Naive thymus-derived CD8-positive, alpha-beta T cell (primary cell): ENCODE measurements at places on chromosomes 11 and 22. TPM values are rescaled to one million over a fixed set of nuclear protein-coding genes. Genes with fewer than 3 reads are reported as not detected.
A peak's percentile ranks its signal among the peaks of the same experiment; 100 is the strongest.

DNA sequence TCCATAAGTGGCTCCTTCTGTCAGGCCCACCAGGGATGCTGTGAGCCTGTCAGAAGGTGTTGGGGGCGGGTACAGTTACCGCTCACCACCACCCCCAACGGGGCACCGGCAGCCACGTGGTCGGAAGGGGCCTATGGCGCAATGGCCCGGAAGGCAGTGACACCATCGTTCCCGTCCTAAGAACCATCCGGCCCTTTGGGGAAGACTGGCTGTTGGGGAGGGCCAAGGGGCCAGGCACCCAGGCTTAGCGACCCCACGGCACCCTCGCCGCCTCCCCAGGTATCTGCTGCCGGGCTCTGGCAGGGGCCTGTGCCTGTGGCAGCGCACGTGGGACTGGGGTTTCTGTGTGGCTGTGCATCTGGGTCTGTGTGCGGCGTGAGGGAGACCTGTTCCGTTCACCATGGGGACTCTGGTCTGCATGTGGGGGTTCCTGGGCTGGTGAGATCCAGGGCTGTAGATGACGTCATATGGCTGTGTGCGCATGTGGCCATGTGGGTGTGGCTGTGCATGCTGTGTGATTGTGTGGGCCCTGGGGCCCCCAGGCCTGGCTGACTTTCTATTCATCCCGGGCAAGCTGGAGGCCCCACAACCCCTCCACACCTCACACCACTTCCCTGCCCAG, 717 bp downstream of the OSM start:
- DNase-seq, result peak; percentile 86

MYBPC3 gene
- not detected for total RNA-seq

OR51E1 gene
- not detected for total RNA-seq

DNA sequence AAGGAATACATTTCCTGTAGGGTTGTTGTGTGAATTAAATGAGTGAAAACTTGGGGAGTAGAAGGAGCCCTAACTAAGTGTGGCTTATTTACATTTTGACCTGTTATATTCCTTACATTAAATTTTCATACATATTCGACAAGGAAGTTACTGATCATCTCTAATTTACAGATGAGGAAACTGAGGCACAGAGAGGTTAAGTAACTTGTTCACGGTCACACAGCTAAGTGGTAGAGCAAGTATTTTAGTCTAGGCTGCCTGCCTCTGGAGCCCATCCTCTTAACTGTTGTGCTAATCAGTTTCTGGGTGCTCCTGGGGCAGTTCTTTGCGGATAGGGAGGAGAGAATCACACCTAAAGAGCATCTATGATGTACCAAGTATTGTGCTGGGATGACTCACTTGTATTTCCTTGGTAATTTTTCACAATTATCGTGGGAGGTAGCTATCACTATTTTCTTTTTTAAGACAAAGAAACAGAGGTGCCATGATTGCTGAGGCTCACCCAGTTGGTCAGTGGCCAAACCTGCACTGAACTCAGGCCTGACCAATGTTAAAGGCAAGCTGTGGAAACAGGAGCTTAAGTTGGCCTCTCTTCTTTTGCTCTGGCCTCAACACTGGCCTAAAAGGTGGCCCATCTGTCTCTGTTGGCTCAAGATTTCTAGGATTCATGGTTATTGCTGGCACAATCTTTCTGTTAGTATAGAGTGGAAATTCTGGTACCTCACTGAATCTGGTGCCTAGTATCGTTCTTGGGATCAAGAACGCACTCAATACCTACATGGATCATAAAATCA, 2.9 kb upstream of the ELF5 start:
- DNase-seq, result no peak

ETS1 gene
- 925 TPM for total RNA-seq

DNA sequence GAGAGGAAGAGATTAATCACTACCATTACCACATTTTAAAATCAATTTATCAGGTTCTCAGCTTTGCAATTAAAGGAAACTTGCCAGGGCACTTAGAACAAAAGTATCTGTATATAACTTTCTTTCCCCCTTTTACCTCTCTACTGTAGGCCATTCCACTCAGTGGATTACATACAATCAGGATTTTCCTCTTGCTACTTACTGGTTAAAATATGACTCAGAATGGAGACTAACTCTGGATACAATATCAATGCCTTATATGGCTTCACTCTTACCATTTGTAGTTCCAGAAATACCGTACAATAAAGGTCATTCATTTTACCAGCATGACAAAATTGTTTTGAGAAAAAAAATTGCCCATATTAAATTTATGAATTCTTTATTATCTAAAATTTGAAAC, 706.8 kb downstream of the KCNA4 start:
- DNase-seq, result no peak

GRCh38 chr22:36584666-36585065, 55.7 kb upstream of the EIF3D start:
- no peak for DNase-seq

DNA sequence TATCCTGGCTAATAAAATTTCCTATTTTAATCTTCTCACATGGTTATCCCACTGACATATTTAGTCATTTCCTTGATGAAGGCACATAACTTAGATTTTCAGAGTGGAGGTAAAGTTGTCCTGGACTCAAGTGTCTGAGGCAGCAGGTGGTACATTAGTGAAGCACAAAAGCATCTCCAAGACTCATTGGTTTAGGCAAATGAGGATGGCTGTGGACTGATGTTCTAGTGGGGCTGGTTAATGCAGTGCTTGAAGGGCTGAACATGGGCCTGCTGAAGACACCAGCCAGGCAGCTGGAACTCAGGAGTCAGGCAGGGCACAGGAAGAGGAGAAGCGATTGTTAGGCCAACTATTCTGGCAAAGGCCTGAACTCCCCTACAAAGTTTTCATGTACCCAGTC, 76.3 kb upstream of the SESN3 start:
- no peak for DNase-seq

PNPLA5 gene
- total RNA-seq, result not detected

- DNase-seq, result peak; percentile 53
These were observed 77.5 kb upstream of the CTSC start for GRCh38 chr11:88414981-88415413.

DNA sequence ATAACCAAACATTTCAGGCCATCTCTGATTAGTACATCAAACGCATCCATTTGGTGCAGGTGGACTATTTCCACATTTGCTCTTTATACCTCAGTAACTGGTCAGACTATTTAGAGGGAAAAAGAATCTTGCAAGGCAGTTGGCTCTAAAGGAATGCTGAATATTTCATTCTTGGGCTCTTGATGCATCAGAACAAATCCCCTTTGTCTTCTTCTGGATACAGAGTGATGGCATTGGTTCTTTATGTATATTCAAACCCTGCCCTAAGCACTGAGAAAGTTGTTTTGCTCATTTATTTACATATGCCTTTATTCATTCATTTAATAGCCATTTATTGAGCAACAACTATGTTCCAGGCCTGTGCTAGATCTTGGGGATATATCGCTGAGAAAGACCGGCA, 31.1 kb upstream of the RAB30 start:
- DNase-seq, result no peak

GRCh38 chr11:134556186-134556585, 144.1 kb upstream of the B3GAT1 start:
- no peak for DNase-seq

- no peak for DNase-seq
These were observed 260.2 kb upstream of the ISX start for GRCh38 chr22:34805771-34806170.

PCNX3 gene
- total RNA-seq, result 64.2 TPM

DNA sequence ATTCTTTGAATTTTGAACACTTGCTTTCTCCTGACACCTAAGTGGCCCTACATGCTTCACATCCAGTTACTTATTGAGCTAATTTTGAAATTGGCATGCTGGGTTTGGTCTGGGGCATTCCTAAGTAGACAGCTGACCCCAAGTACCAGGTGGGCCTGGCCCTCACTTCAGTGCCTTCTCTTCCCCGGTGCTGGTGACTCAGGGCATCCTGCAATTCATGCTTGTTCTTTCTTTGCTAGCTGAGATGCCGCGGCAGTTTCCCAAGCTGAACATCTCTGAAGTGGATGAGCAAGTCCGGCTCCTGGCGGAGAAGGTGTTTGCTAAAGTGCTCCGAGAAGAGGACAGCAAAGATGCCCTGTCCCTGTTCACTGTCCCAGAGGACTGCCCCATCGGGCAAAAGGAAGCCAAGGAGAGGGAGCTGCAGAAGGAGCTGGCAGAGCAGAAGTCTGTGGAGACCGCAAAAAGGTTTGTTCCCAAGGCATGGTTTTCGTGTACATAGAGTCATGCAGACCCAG, 6.3 kb downstream of the AMPD3 start:
- no peak for DNase-seq

DNA sequence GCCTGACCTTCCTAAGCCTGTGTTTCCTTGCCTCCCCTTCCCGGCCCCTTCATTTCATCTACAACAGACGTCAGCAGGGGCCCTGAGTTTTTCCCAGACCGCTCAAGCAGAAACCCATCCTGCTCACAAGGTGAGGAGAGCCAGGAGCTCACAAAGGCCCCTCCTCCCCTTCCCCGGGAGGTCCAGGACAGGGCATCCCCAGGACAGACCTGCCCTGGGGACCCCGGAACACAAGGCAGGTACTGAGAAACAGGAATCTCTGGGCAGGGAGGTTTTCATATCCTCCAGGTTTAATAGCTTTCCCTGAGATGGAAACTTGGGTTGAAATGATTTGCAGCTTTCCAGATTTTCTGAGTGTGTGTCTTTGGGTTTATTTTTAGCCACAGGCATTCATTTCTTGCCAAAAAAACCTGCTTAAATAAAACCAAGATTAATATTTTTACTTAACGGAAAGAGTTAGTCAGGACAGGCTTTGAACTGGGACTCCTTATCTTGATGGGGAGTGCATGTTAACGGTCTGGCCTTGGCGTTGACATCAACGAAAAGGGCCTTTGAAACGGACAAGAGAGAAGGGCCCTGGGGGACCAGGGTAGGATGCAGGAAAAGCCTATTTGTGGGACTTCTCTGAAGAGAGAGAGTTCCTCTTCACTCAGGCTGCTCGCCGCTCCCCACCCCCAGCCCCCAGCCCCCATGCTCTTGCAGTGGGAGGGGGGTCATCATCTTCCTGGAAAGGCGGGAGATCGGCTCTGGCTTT, 38.5 kb downstream of the TIMP3 start:
- no peak for DNase-seq

GRCh38 chr11:59173964-59174663, 2.2 kb downstream of the DTX4 start:
- no peak for DNase-seq

DNA sequence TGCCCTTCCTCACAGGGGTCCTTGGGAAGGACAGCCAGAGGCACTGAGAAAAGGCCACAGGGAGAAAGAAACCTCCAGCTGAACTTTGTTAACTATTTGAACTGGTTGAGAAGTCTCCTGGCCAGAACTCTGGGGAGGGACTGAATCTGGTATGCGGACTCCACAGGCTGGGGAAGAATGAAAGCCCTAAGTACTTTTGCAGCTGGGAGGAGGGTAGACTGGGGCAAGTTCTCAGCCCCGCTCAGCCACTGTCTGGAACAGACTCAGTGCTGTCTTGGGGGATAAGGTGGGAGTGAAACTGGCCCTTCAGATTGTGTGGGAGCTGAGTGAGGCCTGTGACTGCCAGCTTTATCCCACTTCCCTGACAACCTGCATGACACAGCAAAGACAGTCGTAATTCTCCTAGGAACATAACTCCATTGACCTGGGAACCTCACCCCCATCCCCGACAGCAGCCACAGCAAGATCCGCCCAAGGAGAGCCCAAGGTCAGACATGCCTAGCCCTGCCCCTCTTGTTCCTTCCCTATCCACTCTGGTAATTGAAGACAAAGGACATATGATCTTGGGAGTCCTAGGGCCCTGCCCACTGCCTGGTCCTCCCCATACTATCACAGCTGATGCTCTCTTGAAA, 475.1 kb upstream of the CNTN5 start:
- DNase-seq, result no peak

- DNase-seq, result peak; percentile 65
These were observed 55.8 kb upstream of the RRAS2 start for GRCh38 chr11:14414470-14415461.

- peak; percentile 61 for DNase-seq
These were observed 74.7 kb downstream of the SC5D start for GRCh38 chr11:121367001-121367843.

DNA sequence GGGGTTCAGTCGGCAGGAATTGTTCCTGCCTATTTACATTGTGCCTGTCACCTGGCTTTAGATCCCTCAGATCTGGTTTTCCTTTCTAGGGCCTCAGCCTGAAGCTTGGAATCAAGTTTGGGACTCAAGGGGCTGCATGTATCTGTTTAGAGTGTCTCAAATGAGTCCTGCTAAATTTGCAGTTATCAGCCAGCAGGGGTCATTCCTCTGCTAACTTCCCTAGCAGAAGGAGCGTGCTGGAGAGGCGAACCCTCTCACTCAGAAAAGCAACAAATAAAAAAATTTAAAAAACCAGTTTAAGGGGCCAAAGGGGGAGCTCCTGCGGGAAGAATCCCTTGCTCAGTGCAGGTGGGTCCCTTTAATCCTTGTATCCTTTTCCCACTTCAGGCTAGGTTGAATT, 1220.2 kb downstream of the JRKL start:
- no peak for DNase-seq

- no peak for DNase-seq
These were observed 157.6 kb downstream of the BLID start for GRCh38 chr11:121958323-121958970.

DNA sequence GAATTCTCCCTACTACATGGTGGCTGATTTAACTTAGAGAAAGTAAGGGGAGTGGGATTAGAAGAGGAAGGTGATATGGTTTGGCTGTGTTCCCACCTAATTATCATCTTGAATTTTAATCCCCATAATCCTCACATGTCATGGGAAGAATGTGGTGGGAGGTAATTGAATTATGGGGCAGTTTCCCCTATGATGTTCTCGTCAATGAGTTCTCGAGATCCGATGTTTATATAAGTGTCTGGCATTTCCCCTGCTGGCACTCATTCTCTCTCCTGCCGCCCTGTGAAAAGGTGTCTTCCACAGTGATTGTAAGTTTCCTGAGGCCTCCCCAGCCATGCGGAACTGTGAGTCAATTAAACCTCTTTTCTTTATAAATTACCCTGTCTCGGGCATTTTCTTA, 169.3 kb downstream of the CASP12 start:
- DNase-seq, result no peak

- no peak for DNase-seq
These were observed 10.5 kb downstream of the TRIM5 start for GRCh38 chr11:5674391-5674790.

GRCh38 chr11:35178873-35179272, 39.9 kb downstream of the CD44 start:
- DNase-seq, result no peak

OPCML gene
- total RNA-seq, result not detected

GRCh38 chr11:457111-457760, 7.2 kb downstream of the PTDSS2 start:
- DNase-seq, result no peak

APLNR gene
- total RNA-seq, result not detected

GRCh38 chr11:128860571-128861361, 6.3 kb downstream of the KCNJ1 start:
- no peak for DNase-seq

DNA sequence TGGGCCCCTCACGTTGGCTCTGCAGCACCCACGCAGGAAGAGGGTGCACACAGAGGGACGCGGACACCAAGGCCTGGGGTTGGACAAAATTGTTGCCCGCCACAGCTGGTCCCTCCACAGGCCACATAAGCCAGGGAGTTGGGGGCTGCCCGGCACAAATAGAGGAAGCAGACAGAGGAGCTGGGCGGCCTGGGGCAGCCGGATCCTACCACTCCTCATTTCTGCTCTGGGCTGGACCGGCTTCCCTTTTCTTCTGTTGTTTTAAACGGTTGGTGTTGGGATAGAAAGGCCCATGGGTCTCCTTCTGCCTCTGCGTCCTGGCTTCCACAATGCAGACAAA, 36.4 kb upstream of the LINC01488 start:
- no peak for DNase-seq
